Stimulated activated CD4-positive, alpha-beta T cell treated with anti-CD3 and anti-CD28 coated beads, Interleukin-2, amount 100 ng/mL, for 48 hours (primary cell): ENCODE measurements at places on chromosomes 6 and 20.

- no peak for DNase-seq
These were observed 133.5 kb downstream of the CDK19 start for GRCh38 chr6:110681543-110682459.

DNA sequence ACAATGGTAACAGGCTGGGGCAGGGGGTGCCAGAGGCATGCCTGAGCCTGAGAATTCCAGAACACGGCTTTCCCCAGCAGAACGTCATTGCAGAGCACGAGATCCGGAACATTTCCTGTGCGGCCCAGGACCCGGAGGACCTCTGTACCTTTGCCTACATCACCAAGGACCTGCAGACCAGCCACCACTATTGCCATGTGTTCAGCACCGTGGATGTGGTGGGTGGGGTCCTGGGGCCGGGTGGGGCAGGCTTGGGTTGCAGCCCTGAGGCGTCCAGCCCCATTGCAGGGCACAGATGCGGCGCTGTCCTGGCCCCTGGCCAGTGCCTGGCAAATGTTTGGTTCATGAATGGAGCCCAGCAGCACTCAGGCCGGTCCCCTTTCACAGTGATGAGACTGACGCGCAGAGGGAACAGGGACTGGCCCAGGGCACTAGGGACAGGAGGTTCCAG is 57.1 kb downstream of the TCP11 start:
- DNase-seq, result no peak

- no peak for DNase-seq
These were observed 8.6 kb upstream of the FAM110A start for GRCh38 chr20:824916-825315.

- no peak for DNase-seq
These were observed 10.0 kb upstream of the SLC32A1 start for GRCh38 chr20:38714308-38714707.

GRCh38 chr6:14380901-14381828 is 263.6 kb downstream of the CD83 start:
- no peak for DNase-seq
